ENCODE measurements at places on chromosomes 13 and 19. TPM values are rescaled to one million over a fixed set of nuclear protein-coding genes. Genes with fewer than 3 reads are reported as not detected.

DNA sequence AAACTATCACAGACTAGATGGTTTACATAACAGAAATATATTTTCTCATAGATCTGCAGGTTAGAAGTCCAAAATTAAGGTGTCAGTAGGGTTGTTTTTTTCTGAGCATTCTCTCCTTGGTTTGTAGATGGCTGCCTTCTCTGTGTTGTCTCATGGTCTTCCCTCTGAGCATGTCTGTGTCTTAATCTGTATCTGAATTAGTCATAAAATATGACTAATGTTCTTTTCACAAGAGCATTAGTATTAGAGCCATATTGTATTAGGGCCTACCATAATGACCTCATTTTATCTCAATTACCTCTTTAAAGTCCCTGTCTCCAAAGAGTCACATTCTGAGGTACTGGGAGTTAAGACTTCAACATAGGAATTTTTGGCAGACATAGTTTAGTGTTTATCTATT, 77.2 kb upstream of the OBI1 start:
- DNase-seq: no peak

- no peak for DNase-seq
Observed at GRCh38 chr19:2487842-2488241, 11.9 kb downstream of the GADD45B start.

GRCh38 chr13:75440100-75440499, 41.9 kb downstream of the TBC1D4 start:
- DNase-seq: no peak

DNA sequence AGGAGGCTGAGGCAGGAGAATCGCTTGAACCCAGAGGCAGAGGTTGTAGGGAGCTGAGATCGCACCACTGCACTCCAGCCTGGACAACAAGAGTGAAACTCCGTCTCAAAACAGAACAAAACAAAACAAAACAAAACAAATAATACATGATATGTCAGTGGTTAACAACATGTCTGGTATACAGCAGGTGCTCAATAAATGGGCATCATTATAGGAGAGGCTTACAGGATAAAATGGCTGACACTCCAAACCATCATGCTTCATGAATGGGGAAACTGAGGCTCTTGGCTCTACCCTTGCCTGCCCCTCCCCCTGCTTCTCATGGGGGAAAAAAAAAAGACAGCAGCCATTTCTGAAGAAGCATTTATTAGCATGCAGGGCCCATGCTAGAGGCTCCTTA, 3.0 kb upstream of the RAB3D start:
- no peak for DNase-seq

- DNase-seq: no peak
Observed at GRCh38 chr13:74867460-74867859, 614.5 kb downstream of the TBC1D4 start.

GRCh38 chr19:32691952-32692726, 518 bp downstream of the NUDT19 start:
- peak; percentile 51 for DNase-seq

DNA sequence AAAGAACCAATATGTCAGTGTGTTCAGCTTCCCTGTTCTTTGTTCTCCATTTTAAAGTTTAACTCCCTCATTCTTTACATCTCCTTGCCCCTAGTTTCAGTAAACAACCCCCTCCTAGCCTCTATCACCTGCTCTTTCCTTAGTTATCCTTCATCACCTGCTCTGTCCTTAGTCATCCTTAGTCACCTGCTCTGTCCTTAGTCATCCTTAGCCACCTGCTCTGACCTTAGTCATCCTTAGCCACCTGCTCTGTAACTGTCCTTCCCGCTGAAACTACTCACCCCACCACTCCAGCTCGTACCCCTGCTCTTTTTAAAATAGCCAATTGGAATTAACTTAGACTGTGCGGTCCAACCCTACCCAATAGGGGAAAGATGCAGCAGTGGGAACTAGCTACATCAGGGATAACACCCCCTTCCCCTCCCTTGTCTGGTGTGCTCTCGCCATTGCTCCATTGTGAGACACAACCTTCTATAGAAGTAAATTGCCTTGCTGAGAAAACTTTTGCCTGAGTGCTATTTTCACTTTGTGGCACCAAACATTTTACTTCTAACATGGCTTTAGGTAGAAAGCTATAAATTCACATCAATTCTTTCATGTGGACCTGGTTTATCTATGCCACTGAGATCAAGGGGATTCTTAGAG, 16.2 kb downstream of the EDNRB start:
- DNase-seq: no peak

GRCh38 chr19:1206864-1207450, 1.4 kb downstream of the STK11 start:
- no peak for DNase-seq

DNA sequence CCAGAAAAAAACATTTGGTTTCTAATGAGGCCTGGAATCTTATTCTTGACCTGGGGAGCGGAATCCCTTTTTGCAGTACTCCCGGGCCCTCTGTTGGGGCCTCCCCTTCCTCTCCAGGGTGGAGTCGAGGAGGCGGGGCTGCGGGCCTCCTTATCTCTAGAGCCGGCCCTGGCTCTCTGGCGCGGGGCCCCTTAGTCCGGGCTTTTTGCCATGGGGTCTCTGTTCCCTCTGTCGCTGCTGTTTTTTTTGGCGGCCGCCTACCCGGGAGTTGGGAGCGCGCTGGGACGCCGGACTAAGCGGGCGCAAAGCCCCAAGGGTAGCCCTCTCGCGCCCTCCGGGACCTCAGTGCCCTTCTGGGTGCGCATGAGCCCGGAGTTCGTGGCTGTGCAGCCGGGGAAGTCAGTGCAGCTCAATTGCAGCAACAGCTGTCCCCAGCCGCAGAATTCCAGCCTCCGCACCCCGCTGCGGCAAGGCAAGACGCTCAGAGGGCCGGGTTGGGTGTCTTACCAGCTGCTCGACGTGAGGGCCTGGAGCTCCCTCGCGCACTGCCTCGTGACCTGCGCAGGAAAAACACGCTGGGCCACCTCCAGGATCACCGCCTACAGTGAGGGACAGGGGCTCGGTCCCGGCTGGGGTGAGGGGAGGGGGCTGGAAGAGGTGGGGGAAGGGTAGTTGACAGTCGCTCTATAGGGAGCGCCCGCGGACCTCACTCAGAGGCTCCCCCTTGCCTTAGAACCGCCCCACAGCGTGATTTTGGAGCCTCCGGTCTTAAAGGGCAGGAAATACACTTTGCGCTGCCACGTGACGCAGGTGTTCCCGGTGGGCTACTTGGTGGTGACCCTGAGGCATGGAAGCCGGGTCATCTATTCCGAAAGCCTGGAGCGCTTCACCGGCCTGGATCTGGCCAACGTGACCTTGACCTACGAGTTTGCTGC, at the start of gene ICAM4:
Gene ICAM4 (plus strand): TSS at position 153 of the 935 bp plus-strand sequence. CDS start 58 bp downstream, at position 211.
- no peak for DNase-seq

DNA sequence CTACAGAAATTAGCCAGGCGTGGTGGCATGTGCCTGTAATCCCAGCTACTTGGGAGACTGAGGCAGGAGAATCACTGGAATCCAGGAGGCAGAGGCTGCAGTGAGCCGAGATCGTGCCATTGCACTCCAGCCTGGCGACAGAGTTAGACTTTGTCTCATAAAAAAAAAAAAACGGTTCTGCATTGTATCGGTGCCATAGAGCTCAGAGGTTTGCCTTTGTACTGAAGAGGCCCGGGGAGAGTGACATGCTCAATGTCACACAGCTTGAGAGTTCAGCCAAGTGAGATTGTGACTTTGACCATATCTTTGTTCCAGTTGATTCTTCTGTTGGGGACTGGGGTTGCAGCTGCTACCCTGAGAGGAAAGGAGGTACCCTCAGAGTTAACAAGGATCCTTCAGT, 4.3 kb downstream of the HAUS8 start:
- DNase-seq: no peak

DNA sequence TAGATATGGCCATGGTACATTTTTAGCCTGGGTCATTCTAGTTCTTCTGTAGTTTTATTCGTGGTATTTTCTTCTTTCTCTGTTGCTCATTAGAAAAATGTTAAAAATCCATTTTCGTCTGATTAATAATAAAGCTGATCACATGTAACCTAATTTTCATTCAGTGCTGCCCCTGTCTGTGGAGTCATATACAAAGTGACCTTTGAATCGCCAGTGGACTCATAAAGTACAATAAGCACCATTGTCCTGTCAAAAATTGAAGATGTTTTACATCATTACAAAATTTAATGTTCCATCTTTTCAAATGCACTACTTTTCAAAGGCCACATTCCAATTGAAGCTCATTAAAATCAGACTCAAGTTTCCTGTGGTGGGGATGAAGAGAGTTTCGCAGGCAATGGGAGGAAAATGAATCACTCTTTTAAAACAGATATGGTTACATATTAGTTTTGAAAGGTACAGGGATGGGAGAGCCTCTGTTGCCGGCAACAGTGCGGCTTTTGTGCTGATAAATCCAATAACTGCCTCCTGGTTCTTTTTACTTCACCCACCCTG, 205.4 kb downstream of the ZNF536 start:
- peak; percentile 92 for DNase-seq

GRCh38 chr19:31064491-31064890, 284.7 kb downstream of the TSHZ3 start:
- DNase-seq: no peak

DNA sequence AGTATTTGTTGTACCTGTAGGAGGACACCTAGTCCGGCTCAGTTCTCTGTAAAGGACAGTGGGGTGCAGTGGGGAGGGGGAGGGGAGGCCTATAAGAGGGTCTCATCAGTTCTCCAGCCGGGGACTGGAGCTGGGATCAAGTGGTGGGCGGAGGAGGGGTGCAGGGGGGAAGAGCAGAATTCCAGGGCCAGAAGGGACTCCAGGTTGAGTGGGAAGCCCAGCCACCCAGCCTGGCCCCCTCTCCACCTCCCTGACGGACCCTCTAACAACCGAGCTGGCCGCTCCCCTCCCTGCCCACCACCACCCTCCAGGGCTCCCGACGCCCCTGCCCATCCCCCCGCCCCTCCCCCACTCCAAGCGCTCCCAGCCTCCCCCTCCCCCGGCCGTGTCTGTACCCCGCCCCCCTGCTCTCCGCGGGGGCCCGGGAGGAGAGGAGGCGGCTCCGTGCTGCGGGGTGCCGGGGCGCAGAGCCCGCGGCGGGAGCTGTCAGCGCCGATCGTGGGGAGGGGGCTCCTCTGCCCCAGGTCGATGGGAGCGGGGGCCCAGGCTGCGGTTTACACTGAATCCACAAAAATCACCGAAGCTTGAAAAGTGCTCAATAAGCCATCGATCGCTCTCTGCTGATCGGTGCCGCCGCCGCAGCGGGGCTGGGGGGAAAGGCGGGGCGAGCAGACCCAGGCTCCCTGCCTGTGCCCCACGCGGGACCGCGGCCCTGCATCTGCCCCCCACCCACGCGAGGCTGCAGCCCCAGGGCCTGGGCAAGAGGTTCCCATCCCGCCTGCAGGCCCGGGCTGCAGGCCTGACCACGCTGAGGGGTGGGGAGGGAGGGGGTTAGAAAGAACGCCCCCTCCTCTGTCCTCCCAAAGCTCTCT, 34.6 kb upstream of the ONECUT3 start:
- no peak for DNase-seq

DNA sequence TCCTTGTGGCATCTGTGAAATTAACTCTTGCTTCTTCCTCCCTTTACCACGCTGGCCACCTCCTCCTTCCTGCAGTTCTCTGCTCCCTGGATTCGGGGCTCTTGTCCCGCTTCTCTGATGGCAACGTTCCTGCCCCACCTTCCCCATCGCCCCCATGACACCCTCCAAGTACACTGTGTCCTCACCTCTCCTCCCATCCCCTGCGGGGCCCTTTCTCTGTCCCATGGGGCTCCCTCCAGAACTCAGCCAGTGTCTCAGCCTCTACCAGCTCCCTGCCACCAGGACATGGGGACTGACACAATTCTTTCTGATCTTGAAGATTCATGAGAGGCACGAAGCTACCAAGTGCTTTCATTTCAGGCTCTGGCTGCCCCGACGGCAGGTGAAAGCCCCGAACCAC, 9.1 kb downstream of the CARS2 start:
- no peak for DNase-seq

GRCh38 chr13:69202996-69203395, 904.6 kb upstream of the ATXN8OS start:
- no peak for DNase-seq

Gene PRTN3
- not detected for total RNA-seq

Gene PIN1
- 77.2 TPM for total RNA-seq

Gene SUPT5H
- total RNA-seq: 98.8 TPM
